Stimulated activated CD8-positive, alpha-beta memory T cell treated with anti-CD3 and anti-CD28 coated beads, Interleukin-4, amount 100 ng/mL, for 1 hour (primary cell): ENCODE measurements at places on chromosomes 6 and 20.

GRCh38 chr6:34414999-34415858 lies 10.6 kb downstream of the RPS10 start:
- DNase-seq, result no peak

DNA sequence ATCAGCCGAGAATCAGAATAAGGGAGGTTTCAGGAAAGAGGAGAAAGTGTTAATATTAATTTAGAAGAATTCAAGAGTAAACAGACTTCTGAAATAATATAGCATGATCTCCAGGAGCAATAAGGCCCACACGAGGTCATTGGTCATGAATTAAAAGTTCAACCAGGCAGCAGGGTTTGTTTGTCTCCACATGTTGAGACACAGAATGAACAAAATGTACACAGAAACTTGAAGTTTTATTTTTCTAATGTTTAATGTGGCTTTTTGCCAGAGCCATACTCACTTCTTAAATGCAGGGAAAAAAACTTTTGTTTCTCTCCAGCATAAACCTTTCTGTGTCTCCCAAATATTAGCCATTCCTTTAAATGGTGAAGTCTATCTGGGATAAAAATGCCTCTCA lies 504.5 kb downstream of the HDGFL1 start:
- DNase-seq, result no peak

DNA sequence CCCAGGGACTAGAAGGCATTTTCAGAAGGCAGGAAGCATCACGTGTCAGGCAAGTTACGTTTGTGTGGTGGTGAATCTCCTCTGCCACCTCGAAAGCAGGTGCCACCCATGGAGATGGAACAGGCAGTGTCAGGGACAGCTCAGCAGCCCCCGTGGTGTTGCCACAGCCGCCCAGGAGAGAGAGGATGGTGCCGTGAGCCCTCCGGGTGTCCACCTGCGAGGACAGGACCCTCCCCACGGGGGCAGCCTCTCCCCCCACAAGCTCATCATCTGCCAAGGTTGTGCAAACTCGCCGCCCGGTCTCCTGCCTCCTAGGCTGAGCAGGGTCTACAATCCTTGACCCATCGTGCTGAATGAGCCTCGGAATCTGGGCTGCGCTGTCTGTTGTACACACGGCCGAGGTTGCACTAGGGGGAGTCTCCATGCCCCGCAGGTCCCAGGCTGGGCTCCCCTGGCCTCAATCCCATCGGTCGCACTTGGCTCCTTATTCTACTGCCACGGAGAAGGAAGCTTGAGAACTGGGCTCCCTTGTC lies 40.1 kb downstream of the DACT2 start:
- no peak for DNase-seq

DNA sequence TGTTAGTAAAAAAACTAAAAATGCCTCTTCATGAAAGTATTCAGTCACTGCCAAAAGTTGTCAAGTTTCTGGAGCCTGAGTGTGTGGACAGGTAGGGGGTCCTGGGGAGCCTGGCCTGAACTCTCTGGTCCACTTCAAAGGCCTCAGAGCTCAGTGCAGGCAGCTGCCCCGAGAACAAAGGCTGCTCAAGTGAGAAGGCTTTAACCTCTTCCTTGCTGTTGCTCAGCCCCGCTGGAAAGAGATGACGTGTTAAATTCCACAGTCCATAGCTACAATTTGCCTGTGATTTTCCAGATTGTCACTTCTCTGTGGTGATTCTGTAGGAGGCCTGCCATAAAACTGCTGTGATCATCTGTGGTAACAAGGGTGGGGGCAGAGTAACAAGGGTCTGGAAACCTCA lies 96.9 kb downstream of the FAM120B start:
- DNase-seq, result no peak

DNA sequence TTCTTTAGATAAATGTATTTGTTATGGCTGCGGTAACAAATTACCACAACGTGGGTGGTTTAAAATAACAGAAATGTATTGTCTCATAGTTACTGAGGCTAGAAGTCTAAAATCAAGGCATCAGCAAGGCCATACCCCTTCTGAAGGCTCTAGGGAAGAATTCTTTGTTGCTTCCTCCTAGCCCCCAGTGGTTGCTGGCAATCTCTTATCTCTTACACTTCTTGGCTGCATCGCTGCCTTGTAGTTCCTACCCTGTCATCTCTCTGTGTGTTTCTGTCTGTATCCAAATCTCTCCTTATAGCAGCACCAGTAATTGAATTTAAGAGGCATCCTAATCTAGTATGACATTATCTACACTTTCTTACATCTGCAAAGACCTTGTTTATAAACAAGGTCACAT lies 534.7 kb downstream of the PHF3 start:
- DNase-seq, result no peak

DNA sequence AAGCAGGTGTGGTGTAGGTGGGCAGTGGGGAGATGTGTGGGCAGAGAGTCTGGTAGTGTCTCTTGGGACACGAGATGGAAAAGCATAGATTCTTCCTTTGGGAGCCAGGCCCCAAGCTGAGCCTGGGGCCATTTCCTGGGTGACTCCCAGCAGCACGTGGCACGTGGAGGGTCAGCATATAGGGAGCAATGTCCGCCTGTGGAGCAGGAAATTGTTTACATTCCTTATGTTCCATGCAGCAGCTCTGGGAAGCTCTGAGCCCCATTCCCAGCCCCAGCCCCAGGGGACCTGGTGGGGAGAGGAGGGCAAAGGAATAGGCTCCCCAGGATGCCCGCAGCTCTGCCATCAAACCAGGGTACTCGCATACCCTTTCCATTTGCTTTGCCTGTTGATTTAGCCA lies 57.6 kb downstream of the DAAM2 start:
- no peak for DNase-seq

DNA sequence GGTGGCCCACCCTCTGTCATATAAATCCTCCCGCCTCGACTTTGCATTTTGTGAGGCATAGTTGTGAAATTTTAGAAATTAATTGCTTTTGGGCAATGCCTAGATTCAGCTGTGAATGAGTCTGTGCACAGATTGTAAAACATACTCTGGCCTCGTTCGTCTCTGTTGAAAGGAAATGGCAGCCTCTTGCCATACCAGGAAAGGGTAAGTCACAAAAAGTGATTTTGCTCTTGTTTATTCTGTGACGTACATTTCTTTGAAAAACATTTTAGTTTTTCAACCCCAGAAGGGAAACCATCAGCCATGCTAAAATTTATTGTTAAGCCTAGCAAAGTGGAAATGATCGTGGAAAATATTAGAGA lies 15.3 kb upstream of the EXOC2 start:
- DNase-seq, result no peak

DNA sequence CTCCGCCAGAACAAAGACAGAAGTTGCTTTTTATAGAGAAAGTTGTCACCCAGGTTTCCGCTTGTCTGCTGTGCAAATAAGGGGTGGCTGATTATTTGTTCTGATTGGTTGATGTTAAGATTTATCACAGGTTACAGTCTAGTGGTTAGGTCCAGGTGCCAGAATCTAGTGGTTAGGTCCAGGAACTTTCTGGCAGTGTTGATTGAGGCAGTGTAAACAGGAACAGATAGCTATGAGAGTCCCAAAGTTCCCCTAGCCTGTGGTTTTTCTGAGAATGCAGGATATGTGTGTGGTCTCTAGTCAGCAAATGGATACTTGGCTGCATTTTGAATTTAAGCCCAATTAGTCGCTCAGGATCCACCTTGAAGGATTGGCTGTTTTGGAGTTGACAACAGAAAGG lies 148.0 kb downstream of the TMEM200A start:
- DNase-seq, result peak; percentile 6

DNA sequence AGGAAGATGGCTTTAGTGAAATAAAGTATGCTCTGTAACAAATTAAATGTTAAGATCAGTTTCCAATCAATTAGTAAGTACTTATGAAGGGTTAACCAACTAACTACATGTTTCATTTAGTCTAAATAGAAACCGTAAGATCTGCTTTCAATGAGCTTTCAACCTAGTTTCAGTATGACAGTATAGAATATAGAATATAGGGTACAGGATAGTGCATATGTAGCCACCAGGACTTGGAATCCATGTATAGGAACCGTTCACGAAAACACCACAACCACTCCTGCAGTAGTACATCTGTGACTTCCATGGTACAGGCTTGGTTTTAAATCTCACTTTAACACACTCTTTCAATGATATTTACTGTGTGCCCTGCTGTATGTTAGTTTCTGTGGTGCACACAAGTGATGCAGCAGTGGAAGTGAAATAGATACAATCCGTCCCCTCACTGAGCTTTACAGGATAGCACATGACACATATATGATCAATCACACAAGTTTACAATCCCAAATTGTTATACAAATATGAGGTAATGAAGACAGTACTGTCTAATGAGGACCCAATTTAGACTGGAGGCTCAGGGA lies 479.7 kb upstream of the MARCKS start:
- no peak for DNase-seq

DNA sequence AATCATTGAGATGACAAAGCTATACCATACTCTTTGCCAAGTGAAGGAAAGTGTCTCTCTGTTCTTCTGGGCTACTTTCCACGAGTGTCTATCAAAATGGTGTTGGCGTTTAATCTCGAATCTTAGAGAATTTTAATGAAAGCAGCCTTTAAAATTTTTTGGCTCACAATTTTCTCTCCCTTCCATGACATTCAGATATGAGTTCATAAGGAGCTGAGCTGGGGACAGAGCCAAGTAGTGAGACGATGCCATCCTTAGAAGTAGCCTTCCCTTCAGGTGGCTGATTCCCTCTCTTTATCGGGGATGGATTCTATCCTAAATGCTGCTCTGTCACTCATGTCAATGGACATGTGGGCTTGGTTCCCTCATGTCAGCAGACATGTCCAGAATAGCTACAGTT lies 132.8 kb downstream of the GRM1 start:
- no peak for DNase-seq

DNA sequence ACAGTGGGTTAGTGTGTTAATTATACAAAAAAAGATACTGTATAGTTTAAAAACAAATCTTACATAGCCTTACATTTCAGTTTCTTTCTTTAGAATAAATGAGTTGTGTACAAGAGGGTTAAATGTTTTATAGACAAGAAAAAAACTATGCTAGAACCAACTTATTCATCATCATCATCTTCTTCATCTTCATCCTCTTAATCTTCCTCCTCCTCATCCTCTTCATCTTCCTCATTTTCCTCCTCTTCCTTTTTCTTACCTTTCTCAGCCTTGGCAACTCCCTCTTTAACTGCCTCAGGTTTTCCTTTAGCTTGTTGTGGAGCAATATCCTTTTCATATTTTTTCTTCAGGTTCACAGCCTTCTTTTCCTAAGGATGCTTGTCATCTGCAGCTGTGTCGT lies 53.7 kb downstream of the RPS12 start:
- no peak for DNase-seq

- no peak for DNase-seq
Observed at GRCh38 chr6:6006428-6007365, at the start of gene NRN1. NRN1 (minus strand) TSS chr6:6006925; CDS start chr6:6006749, 176 bp downstream.

GRCh38 chr6:15389084-15389764 lies 143.4 kb downstream of the JARID2 start:
- DNase-seq, result no peak

DNA sequence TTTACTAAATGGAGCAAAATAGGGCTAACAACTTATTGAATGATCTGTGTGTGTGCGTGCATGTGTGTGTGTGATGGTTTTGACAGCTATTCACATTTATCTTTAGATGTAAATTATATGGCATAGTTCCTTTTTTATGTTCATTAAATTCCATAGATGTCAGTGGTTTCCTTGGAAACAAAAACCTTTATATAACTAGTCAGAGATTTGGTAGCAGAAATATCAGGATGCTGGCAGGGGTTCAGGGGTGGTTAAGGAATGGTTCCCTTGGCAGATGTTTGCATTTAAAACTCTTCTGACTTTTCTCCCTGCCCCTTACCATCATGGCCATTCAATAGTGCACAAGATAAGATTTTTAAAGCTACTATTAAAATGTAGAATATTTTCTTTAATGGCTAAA lies 256.6 kb downstream of the PLCB1 start:
- DNase-seq, result no peak

- DNase-seq, result no peak
Observed at GRCh38 chr6:42071881-42072583, 21.7 kb downstream of the TAF8 start.

DNA sequence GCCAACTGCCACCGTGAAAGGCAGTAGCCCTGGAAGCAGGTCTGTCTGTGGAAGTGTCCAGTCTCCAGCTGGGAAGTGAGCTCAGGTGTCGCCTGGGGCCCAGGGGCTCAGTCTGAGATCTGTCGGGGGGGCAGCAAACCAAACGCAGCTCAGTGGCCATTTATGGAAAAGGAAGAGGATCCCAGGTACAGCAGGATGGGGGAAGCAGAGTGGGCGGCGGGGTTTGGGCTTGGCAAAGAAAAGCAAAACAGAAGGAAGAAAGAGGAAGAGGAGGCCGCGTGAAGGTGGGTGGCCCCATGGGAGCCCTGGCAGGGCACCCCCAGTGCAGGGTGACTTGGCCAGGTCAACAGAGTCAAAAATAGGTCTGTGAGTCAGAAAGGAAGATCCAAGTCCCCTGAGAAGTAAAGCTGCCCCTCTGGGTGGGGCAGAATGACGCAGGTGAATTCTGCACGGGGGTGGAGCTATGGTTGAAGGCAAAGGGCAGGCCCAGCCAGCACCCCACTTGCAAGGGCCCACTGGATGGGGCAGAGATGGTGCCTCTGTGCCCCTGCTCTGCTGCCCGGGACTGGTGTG lies 5.3 kb downstream of the PXDC1 start:
- no peak for DNase-seq

DNA sequence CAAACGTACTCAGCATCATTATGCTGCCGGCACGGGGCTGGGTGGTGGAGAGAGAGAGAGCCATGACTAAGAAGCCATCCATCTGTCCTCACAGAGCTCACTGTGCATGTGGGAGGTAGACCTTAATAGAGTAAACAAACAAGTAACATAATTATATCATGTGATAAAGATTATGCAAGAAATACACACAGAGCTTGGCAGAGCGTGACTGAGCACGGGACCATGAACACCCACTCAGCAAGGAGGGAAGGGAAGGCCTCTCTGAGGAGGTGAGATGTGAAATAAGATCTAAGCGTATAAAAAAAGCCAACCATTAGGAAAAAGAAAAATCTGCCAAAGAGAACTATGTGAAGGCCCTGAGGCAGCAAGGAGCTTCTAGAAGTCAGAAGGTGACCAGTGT lies 207.5 kb downstream of the PTPRT start:
- no peak for DNase-seq

- DNase-seq, result no peak
Observed at GRCh38 chr20:64077876-64078551, 1.3 kb downstream of the RGS19 start.

- DNase-seq, result no peak
Observed at GRCh38 chr6:135572051-135572450, 74.5 kb upstream of the AHI1 start.

DNA sequence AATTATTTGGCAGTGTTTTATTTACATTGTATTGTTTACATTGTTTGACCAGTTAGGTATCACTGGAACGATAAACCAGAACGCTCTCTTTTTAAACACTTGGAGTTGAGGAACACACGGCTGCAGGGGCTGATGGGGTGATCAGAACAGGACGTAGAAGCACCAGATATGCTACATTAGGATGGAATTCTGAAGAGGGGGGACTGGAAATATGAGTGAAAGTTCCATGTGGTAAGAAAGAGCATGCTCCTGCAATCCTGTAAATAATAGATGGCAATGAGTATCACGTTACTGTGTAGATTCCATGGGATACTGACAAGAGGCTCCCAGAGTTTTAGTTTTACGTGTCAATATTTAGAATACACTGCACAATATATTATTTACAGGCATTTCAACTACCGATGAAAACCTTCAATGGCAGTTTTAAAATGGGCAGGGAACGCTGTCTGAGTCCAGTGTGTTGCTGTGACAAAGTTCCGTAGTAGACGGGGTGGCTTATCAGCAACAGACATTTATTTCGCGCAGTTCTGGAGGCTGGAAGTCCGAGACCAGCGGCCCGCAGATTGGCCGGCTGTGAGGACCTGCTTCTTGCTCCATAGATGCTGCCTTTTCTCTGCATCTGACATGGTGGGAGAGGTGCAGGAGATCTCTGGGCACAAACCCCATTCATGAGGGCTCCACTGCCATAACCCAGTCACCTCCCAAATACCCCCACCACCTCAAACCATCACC lies 43.1 kb downstream of the SYNJ2 start:
- DNase-seq, result no peak
